ENCODE measurements at places on chromosomes 1 and 21.

DNA sequence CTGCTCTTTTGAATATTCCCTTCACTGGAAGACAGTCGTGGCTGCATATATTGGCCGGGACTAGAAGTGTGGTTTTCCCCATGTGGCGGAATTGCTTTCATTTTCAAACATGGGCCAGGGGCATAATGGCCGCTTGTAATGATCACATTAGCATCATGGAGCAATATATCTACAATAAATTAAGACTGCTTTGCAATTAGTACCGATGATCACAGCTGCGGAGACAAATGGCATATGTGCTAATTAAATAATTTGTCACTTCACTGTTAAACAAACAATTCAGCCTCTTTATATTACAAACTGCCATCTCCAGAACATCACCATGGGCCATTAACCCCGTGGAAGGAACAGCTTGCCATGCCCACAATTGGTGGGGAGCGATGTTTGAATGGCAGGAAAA lies 68.2 kb upstream of the OLIG2 start:
- no peak for DNase-seq

DNA sequence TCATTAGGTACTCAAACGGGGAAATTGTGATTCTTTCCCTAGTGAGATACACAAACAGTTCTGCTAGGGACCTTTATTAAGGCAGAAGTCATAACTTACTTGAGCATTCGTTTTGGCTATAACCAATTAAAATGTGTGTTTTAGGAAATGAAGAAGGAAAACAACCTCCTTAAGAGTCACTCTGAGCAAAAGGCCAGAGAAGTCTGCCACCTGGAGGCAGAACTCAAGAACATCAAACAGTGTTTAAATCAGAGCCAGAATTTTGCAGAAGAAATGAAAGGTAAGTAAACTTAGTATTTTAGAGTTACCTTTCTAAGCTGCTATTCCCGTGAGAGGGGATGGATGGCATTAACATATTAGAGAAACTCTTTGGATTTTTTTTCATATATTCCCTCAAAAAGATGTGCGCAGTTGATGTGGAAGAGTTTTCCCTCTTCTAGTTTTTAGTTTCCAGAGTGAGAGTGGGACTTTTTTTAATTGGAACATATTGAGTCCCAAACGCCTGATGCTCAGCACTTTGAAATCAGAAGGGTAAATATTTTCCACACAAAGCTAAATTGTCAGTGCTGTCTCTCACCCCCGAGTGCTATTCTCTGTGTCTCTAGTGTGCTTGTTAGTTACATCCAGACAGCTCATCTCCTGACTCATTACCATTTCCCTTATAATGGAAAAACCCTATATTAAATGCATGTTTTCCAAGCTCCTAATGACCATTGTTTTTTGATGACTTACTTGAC lies 34.9 kb downstream of the CENPF start:
- no peak for DNase-seq

DNA sequence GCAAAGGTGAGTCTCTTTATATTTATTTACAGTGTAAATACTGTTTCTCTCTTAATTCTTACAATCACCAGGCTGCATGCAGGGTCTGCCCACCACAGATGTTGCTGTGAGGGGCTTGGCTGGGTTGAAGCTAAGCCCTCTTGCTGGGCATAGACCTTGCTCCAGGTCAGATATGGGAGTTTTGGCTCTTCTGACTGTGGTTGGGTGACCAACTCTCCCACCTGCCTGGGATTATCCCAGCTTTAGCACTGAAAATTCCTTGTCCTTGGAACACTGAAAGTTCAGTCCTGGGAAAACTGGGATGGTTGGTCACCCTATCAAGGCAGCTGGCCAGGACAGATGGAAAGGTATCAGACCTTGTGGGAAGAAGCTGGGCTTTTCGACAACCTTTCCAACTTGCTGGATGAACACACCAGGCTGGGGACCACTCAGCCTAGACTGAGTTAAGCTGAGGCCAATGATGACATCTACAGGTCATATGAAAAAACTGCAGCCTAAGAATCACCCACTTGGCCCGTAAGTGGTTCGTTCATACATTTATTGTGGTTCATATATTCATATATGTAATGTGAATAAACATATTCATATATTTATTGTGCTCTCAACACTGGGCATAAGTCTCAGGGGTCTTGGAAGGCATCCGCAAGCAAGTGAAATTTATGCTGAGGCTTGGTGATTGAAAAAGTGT lies 26.6 kb upstream of the HPDL start:
- DNase-seq: peak; percentile 41

DNA sequence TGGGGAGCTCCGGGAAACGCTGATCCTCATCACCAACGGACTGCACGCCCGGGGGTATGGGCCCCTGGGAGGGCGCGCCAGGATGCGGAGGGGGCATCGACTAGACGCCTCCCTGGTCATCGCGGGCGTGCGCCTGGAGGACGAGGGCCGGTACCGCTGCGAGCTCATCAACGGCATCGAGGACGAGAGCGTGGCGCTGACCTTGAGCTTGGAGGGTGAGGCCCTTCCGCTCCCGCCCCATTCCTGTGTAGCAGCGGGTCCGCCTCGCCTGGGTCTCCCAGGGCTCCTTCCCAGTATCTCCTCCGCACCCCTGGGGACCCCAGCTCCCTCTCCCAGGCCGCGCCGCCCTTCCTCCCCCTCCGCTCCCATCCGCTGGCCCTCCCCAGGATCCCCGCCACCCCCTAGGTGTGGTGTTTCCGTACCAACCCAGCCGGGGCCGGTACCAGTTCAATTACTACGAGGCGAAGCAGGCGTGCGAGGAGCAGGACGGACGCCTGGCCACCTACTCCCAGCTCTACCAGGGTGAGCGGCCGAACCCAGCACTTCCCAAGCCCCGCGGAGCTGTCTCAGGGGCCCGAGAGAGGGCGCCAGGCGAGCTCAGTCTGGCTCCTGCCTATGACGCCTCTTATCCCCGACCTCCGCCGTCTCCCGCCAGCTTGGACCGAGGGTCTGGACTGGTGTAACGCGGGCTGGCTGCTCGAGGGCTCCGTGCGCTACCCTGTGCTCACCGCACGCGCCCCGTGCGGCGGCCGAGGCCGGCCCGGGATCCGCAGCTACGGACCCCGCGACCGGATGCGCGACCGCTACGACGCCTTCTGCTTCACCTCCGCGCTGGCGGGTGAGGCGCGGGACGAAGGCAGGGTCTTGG lies 5.0 kb downstream of the HAPLN2 start:
- no peak for DNase-seq

Measured in NCI-H1048 (cell line).